Endothelial cell (in vitro differentiated cells): ENCODE measurements at places on chromosomes 1 and 21.

DNA sequence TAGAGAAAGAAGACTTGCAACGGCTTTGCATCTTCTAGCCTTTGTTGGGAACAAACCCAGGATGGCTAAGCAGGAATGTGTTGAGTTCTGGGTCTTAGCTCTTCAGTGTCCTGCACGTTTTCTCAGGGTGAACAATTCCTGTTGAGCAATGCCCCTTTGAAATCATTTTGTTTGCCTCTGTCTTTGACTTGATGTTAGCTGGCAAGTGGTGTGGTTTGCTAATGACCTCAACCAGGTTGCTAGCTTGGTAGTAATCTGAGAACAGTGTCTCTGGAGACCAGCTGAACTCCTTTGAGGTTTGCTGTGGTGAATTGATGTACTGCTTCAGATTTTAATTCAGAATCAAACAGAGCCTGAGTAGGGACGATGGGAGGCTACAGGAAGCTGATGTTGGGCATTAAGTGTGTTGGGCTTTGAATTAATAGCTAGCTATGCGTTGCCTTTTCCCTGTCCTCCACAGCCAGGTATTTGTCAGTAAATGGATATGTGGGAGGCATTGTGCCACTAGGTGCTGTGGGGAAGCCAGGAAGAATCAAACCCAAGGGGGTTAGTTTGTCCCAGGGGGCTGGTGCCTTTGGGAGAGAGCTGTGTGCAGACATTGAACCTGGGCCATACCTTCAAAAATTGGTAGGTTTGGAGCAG is 23.3 kb upstream of the SRSF10 start:
- DNase-seq: no peak

DNA sequence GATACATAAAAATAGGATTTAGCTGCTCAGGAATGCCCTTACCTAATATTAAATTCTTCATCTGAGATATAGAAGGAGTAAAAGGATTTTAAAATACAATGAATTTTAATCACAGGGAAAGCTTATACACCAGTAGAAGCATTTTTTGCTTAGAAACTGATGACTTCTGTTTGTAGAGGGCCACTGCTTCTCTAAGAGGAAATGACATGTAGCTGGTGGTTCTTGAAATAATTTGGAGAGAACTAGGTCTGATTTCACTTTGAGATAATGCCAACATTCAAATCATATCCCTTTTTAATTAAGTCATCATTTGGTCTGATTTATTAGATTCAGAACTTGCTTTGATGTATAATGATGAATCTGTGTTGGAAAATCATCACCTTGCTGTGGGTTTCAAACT is 166.6 kb upstream of the SGIP1 start:
- DNase-seq: no peak

DNA sequence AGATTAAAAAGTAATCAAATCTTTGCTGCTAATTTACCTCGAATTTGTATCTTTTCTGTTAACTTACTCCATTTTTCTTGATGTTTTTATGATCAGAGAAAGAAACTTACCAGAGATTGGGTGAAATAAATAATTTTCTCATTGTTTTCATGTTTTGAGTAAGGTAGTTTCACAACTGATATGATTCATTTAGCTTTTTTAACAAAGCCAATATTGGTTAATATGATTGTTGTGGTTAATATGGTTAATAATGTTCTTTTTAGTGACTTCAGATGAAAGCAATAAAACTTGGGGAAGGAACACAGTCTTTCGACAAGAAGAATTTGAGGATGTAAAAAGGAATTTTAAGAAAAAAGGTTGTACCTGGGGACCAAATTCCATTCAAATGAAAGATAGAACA is 48.1 kb downstream of the MAP3K21 start:
- DNase-seq: no peak

DNA sequence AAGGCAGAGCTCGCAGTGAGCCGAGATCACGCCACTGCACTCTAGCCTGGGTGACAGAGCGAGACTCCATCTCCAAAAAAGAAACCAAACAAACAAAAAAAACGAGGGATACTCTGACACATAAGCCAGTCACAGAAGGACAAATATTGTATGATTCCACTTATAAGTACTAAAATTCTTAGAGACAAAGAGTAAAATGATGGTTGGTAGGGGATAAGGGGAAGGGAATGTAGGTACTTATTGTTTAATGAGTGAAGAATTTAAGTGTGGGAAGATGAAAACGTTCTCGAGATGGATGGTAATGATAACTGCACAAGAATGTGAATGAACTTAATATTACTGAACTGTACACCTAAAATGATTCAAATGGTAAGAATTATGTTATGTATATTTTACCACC is 66.7 kb upstream of the GUCA2A start:
- no peak for DNase-seq

DNA sequence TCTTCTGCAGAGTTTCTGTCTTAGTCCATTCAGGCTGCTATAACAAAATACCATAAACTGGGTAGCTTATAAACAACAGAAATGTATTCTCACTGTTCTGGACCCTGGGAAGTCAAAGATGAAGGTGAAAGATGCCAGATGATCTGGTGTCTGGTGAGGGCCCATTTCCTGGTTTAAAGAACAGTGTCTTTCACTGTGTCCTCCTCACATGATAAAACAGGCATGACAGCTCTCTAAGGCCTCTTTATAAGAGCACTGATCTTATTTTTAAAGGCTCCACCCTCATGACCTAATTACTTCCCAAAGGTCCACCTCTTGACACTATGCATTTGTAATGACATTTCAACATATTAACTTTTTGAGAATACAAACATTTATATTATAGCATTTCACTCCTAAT is 250.2 kb upstream of the ZRANB2 start:
- no peak for DNase-seq

DNA sequence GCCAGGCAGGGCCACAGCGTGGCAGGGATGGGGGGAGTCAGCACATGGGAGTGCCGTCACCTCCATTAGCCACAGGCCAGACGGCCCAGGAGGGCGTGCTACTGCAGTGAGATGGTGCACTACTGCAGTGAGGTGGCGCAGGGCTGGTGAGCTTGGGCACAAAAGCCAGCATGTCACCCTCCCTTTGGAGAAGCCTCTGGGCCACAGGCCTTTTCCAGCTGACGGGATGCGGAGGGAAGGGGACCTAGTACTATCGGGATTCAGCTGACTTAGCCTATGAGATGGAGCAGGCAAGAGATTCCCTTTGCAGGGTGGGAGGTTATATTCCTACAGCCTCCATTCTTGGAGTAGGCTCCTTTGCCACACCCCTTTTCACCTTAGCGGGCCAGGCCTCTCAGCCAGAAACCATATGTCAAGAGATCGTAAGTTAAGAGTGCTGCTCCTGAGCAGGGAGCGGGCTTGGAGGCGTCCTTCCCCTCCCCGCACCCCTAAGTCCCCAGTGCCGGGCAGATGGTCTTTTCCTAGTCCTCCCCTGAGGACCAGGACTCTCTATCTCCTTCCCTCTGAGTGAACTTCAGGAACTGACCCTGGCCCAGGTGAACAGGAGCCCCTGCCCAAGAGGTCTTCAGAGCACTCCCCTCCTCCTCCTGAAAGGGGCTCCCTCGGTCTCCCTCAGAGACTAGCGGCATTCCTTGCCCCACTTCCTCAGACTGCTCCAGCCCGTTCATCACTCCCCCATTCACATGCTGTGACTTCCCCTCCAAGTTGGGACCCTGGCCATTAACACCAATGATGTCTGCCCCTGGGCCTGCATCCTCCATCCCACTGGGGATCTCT is 8.2 kb downstream of the NES start:
- DNase-seq: no peak

DNA sequence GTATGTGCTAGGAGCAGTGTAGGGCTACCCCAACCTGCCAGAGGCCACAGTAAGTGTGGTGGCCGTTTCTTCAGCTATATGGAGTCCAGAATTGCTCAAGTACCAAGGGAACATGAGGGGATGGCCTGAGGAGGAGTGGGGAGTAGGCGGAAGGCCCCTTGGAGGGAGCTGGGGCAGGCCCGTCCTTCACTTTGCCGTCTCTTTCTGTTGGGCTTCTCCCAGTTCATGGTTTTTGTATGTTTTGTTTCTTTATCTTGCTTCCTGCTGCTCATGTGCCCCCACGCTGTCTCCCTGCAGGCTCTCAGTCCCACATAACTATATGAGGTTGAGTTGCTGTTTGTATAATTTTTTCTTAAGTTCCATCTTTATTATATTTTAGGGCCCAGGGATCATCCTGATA is 5.9 kb upstream of the DPH2 start:
- DNase-seq: no peak
